NCI-H526 treated with DMSO at 0.1 percent for 48 hours (cell line): ENCODE measurements at places on chromosomes 2 and 18.
A peak's percentile ranks its signal among the peaks of the same experiment; 100 is the strongest.

GRCh38 chr2:111168528-111169239 lies 48.0 kb downstream of the BCL2L11 start:
- no peak for DNase-seq

DNA sequence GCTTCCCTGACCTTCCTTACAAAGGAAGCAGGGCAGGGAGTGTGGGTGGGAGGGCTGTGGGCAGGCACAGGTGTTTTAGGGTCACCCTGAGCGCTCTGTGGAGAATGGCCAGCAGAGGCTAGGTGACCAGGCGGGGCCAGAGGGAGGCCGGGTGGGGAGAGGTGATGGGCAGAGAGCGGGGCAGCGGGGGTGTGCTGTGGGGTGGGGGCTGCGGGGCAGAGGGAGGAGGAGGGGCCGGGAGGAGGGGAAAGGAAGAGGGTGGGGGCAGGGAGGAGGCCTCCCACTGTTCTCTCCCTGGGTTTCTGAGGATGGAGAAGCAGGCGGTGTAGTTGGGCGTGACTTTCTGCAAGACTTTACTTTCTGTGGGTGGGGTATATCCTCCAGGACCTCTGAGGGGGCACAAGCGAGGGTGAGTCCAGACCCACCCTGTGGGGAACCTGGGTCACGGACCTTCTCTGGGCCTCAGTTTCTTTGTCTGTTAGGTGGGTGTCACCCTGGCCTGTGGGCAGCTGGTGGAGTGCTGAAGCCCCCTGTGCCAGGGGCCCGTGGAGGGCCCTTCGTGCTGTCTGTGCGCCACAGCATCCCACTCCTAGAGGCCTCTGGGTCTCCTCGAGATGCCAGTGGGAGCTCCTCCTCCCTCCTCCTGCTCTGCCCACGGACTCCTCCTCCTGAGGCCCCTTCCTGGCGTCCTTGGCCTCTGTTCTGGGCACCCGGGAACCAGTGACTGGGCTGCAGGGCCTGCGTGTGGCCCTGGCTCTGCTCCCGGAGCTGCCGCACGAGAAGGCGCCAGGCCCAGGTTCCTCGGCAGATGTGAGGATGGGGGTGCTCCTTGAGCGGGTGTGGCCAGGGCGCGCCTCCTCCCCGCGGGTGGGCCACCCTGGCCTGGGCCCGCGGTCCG lies 6.3 kb upstream of the NEU4 start:
- no peak for DNase-seq

DNA sequence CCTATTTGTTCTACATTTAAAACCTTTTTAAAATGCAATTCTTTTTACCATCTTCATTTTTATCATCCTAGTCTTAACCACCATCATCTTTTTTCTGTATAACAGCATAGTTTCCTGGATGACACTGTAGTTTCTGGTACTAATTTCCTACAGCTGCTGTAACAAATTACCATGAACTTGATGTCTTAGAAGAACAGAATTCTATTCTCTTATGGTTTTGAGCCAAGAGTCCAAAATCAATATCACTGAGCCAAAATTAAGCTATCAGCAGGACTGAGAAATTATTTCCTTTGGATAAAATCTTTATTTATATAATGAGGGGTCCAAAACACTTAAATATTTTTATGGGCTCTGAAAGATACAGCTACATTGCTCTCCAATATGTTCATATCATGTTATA lies 539.3 kb downstream of the METTL4 start:
- DNase-seq, result no peak

DNA sequence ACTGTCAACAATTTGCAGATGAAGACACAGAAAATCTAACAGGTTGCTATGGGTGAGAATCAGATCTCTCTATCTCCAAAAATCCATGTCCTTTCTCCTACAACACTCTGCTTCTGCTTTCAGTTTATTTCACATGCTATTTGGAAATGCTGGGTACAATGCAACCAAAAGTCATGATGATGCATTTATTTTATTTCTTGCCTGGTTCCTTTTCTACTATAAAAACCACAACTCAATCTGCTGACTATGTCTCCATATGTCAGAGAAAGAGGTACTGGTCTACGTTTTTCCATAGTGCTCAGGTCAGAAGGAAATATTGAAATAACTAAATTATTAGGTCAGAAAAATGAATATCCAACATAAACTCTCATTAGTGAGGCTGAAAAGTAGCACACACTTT lies 20.5 kb downstream of the RAD51AP2 start:
- DNase-seq, result no peak

DNA sequence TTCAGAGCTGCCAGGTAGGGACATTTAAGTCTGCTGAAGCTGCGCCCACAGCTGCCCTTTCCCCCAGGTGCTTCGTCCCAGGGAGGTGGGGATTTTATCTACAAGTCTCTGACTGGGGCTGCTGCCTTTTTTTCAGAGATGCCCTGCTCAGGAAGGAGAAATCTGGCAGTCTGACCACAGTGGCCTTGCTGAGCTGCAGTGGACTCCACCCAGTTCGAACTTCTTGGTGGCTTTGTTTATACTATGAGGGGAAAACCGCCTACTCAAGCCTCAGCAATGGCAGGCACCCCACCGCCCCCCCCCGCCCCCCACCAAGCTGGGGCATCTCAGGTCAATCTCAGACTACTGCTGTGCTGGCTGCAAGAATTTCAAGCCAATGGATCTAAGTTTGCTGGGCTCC lies 458.1 kb upstream of the RAB12 start:
- DNase-seq, result no peak

- DNase-seq, result peak; percentile 31
Measured at GRCh38 chr18:48007955-48008701, 77.7 kb upstream of the SMAD2 start.
